WTC11 (cell line): ENCODE measurements at places on chromosomes 11 and 22.

- no peak for DNase-seq
These were observed 31.5 kb downstream of the EHF start for GRCh38 chr11:34652191-34652973.

DNA sequence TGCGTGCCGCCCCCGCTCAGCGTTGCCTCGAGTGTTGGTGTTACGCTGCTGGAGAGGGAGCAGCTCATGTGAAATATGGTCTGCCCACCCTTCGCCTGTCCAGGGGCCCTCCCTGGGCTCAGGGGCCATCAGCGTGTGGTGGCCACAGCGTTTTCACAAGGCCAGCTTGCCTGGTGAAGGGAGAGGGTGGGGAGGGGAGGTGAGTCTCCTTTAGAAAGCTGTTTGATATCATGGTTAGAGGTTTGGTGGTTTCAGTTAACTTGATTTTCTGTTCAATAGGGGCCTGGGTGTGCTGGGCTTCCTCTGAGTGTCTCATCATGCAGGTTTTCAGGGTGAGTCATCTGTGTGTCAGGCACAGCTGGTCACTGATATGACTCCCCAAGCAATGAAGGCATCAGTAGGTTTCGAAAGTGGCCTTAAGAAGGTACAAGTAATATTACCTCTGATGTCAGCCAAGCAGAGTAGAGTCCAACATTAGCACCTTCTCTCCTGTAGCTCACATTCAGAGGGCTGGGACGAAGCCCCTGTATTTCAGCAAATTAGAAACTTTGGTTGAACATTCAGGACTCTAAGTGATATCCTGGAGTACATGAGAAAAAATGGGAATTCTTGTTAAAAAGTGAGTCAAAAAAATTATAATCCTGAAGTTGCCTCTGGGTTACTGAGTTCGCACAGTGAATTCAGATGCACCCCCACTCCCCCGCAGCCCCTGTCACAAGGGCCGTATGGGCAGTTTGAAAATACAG, 172.5 kb downstream of the TBC1D22A start:
- DNase-seq = no peak

- no peak for DNase-seq
These were observed 37.7 kb upstream of the BLID start for GRCh38 chr11:122153746-122154145.

DNA sequence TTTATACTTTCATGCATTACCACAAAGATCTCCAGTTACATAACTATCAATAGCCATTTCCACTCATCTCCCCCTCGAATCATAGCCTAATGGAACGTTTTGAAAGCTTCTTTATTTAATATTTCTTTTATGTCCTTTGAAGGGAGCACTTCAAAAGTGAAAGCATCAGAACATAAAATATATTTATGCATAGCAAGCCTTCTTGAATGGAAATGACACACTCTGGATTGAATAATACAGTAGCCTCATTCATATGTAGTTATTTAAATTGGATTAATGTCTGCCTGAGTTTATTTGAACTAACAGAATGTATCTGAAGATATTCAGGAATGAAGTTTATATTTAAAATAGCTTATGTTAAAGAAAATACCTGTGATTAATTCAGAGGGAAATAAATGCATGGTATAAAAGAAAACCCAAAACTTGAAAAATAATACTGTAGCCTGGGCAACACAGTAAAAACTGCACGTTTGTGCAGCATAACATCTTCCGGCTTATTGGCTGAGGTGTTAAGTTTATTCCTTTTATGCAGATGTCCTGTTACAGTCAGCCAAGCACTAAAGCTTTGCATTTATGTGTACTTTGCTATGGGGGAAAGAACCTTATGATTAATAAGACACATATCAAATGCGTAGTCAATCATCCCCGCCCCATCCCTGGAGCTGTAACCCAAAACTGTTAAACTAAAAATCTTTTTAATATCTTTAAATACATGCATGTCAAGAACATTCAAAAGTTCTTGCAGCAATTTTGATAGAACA, 22.0 kb downstream of the OOSP3 start:
- DNase-seq = no peak

DNA sequence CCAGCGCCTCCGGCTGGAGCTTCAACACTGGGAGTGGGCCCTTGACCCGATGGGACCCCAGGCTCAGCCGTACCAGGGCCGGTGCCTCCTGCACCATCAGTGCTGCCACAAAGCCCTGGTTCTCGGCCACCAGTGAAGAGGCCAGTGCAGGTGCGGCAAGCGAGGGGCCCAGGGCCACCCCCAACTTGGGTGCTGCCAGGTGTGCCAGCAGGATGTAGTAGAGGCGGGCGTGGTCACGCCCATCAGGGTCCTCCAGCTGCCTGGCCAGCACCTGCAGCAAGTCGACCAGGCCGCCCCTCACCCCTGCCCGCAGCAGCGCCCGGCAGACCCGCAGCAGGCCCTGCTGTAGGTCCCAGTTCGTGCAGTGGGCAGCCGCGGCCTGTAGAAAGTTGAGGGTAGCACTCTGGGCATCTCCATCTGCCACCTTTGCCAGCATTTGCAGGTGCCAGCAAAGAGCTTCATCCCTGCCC, 2.3 kb downstream of the AP5B1 start:
- no peak for DNase-seq

DNA sequence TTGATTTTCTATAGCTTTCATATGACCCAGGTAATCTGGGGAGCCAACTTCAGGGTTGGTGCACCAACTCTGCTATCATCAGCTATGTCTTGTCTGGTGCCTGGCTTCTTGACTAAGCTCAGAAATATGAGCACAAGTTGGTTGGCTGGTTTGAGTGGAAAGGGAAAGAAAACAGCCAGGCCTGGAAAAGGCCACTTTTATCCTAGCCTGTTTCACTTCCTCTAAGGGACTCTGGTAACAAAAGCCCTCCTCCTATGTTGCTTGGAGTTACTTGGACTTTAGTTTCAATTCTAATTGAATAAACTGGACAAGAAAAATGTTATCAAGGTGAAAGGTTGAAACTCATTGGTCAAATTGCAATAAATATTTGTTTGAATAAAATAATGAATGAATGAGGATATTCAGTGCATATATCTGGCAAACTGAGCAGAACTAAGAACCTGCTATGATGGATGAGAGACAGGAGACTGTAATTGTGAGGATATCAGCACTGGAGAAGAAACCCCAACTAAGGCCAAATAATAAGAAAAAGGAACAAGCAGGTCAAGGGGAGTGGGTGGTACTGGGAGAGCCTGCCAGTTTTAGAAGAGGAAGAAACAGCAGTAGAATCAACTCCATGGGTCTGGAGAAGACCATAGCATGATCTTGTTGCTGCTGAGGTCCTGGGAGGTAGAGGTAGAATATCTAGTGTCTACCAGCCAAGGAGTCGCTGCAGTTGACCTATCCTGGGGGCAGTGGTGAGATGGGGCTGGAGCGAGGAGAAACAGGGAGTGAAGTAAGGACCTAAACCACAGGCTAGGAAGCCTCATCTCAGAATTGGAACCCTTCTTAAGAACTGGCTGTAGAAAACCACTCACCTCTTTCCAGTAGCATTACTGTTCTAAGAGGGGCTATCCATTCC, 8.2 kb downstream of the ROBO4 start:
- no peak for DNase-seq

DNA sequence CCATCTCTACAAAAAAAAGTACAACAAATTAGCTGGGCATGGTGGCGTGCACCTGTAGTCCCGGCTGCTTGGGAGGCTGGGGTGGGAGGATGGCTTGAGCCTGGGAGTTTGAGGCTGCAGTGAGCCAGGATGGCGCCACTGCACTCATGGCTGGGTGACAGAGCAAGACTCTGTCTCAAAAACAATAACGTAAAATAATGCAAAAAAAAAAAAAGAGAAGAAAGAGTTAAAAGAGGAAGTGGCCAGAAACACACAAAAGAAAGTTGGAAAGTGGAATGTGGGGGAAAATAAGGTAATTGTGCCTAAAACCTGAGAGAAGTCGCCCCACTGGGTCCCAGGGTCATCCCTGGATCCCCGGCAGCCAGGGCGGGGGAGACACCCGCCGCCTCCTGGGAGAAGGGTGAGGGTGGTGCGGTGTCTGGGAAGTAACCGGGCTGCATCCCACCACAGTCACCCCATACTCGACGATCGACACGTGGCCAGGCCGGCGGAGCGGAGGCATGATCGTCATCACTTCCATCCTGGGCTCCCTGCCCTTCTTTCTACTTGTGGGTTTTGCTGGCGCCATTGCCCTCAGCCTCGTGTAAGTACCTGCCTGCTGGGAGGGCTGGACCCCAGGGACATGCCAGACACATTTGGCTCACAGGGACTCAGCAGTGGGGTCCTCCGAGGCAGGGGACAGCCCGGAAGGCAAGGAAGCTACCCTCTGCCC, 8.1 kb downstream of the UPK3A start:
- DNase-seq = no peak

- DNase-seq = no peak
These were observed 86.4 kb downstream of the CDKN1C start for GRCh38 chr11:2798951-2799761.
